KBM-7 (cell line): ENCODE measurements at places on chromosomes 3 and 15.

DNA sequence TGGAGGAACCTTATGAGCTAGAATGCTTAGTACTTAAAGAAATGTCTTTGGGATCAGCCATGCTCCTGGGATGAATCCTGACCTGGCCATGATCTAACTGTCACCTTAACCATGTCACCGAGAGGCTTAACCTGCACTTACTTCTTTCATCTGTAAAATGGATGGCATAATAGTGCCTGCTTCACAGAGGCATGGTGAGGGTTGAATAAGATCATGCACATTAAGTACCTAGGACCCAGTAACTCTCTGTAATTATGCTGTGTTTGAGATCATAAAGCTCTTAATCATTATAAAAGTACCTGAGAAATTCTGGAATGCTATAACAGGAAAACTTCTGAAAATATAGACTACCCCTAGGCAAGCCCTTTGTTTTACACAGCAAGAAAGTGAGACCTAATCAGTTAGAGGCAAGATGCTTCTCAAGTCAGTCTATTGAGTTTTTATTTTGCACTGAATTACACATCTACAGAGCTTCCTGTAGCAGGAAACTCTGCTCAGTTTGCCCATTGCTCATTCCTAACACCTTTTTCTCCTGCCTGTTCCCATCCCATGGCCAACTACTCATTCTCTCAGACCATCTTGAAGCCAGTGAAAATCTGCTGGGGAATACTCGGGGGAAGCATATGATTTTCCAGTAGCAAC is 1015.5 kb upstream of the CFAP20DC start:
- DNase-seq: no peak

DNA sequence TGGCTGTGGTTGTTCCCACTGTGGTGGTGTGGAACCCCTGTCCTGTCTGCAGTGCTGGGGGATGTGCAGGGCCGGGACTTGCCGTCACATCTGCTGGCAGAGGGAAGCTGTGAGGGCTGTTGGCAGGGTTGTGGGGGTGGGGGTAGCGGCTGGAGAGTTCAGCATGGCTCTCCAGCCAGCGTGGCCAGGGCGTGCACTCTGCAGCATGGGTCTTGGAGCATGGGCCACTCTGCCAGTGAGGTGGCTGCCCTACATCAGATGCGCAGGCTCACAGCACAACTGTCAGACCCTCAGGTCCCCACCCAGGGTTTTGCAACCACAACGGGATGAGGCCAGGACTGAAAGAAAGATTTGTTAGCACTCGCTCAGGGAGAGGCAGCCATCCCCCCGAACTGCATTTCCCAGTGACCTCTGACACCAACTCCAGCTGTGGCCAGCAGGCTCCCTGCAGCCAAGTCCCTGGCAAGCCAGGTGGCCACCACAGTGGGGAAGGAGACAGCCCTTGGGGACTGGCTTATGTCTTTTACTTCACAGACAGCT is 237.7 kb upstream of the LYSMD4 start:
- DNase-seq: no peak

- DNase-seq: no peak
Observed at GRCh38 chr3:134892761-134893160, 97.7 kb downstream of the EPHB1 start.

GRCh38 chr3:47007001-47007400 is 27.5 kb downstream of the NBEAL2 start:
- DNase-seq: no peak

DNA sequence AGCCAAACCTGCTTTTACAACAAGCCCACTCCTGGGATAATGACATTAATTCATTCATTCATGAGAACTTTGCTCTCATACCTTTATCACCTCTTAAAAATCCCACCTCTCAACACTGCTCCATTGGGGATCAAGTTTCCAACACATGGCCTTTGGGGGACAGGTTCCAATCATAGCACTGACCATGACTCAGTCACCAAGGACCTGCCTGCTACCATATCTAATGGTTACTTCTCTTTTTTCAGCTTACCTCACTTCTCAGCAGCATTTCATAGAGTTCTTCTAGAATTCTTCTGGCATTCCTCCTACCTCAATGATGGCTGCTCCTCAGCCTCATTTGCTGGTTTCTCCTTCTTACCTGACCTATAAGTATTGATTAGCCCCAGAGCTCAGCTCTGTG is 36.9 kb upstream of the RYK start:
- DNase-seq: no peak

GRCh38 chr3:153749070-153749610 is 372.1 kb upstream of the ARHGEF26 start:
- DNase-seq: no peak

DNA sequence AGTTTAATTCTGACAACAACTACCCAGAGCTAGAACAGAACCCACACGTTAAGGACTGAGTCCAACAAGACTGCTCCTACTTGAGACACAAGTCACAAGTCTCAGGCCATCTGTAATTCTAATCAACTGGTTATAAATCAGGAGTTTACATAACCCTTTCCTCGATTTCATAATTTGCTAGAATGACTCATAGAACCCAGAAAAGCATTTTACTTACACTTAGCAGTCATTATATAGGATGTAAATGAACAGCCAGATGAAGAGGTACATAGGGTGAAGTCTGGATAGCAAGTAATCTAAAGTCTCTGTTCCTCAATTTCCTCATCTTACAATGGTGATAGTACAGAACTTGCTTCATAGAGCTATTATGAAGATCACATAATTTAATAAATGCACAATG is 1018.2 kb downstream of the DIPK2A start:
- no peak for DNase-seq

DNA sequence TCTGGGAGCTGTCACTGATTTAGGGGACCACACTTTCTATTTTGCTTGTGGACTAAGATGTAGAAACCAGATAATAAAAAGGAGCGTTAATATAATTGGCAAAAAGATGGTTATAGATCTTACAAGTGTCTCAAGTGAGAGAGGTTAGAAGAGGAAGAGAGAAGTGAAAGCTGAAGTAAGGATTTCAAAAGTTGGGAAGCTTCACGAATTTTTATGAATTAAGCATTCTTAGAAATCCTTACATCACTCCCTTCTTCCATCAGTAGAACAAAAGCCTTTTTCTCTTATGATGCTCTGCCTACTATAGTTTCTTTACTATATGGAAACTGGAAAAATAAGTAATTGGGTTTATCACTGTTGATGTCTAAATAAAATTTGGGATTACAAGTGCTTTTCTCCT is 146.5 kb downstream of the FNDC3B start:
- no peak for DNase-seq

DNA sequence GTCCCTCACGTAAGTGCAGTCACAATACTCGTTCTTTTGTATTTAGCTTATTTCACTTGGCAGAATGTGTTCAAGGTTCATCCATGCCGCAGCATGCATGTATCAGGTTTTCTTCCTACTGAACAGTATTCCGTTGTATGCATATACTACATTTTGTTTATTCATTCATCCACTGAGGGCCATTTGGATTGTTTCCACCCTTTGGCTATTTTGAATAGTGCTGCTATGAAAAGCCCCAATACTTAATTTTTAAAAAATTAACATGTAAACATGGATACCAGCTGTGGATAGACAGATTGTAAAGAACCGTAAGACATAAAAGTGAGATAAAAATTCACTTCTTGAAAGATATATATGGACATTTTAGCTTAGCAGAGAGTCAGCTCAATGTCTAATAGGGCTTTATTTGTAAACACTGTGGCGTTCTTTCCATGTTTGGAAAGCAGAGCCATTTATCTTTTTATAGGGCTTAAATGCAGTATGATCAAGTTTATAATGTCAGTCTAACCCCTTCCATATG is 115.9 kb downstream of the VPS8 start:
- no peak for DNase-seq

DNA sequence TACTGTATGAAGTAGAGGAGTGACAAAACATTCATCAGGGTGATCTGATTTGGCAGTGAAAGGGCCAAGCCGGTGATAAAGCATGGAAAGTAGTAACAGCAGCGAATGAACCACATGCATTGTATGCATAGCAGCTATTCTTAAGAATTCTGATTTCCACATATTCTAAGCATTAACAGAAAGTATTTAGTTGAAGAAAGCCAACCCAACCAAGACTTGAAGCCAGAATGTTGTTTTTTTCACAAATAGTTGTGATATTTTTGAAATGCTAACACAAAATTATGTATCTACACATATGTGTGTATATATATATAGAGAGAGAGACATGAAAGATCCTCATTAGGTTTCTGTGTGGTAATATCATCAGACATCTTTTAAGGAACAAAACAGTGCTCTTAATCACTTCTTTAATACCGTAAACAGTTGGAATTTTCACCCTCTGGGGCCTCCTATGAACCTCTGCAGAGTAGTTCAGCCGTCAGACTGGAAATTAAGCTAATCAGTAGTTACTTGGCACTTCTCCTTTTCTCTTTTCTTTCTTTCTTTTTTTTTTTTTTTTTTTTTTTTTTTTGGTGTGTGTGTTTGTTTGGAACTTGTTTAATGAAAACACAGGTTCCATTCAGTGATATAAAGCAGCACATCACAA is 139.6 kb downstream of the CMSS1 start:
- no peak for DNase-seq

DNA sequence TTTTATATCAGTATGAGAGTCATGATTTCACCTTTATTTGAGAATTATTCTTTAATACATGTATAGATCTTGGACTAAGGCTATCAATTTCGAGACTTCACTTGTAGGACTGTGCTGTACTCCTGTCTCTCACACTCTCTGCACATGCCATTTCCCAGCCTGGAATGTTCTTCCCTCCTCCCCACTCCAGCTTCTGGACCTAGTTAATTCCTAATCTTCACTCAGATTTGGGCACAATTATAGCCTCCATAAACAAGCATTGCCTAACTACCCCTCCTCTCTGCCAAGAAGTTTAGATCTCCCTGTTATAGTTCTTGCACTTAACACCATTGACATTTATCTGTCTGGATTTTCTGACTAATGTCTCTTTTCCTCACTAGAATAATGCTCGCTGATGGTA is 88.3 kb downstream of the FHIT start:
- no peak for DNase-seq

DNA sequence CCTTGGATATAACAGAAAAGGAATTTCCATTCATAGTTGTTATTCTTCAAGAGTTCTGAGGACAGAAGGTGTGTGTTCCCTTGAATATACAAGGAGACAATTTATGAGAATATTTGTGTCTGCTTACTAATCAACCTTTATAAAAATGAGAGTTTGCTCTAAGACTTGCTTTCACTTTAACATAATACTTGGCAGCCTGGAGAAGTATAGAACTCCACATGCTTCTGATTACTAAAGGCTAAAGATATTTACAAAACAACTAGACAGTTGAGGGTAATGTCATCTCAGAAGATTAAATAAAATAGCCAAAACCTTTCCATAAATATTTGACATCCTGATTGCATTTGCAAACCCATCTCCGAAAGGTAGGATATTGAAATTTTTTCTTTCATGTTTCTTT is 727.1 kb upstream of the NAALADL2 start:
- DNase-seq: no peak

GRCh38 chr3:35528728-35529127 is 110.6 kb upstream of the ARPP21 start:
- DNase-seq: no peak

- DNase-seq: peak; percentile 27
Observed at GRCh38 chr3:171614318-171614921, 154.2 kb upstream of the TNIK start.

- DNase-seq: no peak
Observed at GRCh38 chr3:99356696-99357095, 281.7 kb upstream of the COL8A1 start.

GRCh38 chr3:87351937-87352336 is 75.6 kb upstream of the POU1F1 start:
- DNase-seq: no peak

- no peak for DNase-seq
Observed at GRCh38 chr3:122992676-122993075, 34.9 kb downstream of the SEMA5B start.

GRCh38 chr3:41158947-41159346 is 40.4 kb upstream of the CTNNB1 start:
- no peak for DNase-seq

DNA sequence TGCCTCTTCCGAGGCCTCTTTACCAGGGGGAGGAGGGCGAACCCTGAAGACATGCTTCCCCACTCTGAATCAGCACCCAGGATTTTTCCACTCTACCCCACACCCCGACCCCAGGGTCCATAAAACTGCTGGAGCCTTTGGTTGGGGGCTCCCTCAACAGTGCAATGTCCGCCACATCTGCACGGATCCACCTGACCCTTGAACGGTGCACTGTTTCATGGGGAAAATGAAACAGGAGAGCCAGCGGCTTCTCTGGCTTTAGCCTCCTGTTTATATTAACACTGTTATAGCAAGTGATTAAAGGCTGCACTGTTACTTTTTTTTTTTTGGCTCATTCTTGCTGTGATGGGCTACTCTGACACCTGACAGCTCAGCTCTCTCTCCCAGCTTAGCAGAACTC is 124.1 kb upstream of the DLG1 start:
- DNase-seq: no peak

DNA sequence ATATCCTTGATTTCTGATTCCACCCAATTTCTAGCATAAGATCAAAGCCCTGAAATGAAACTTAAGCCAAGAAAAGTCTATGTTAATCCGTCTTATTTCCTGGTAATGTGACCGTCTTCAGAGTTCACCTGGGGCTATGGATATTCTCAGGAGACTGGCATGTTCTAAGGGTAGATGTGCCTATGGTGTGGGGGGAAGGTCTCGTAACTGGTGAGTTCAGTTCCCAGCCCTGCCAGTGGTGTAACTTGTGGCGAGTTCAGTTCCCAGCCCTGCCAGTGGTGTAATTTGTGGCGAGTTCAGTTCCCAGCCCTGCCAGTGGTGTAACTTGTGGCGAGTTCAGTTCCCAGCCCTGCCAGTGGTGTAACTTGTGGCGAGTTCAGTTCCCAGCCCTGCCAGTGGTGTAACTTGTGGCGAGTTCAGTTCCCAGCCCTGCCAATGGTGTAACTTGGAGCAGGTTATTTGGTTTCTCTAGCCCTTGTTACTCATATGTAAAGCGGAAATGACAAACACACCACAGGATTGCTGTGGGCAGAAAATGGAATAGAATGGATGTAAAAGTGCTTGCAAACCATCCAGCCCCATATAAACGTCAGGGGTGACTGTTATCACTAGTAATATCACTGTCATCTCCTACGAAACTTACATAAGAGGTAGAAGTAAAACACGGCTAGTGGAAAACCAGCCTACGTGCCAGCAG is 30.4 kb downstream of the SLC51A start:
- DNase-seq: no peak

DNA sequence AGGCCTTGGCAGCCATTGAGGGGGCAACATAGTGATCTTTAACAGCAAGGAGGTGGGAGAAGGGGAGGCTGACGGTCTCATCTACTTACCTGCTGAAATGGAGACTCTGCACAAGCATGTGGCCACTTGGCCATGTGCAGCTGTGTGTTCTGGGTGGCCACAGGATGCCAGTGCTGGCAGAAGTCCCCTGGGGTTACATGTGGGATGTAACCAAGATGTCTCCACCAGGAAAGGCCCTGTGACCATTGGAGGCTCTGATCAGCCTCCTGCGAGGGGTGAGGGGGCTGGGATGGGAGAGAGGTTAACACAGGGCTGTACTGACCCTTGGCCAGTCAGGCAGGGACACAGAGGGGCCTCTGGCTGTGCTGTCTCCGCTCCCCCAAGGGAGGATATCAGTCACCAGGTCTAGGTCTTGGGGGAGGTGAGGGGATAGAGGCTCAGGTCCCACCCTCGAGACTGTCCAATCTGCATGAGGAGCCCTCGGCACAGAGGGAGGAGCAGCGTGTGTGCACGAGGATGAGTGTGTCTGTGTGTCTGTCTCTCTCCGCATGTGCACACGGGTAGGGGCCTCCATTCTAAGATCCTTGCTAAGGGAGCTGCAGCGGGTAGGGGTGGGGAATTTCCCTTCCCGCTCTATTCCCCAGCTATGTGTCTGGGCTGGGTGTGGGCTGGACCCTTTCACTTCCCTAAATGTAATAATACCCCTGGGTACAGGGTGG is 19.5 kb downstream of the PRKCD start:
- peak; percentile 50 for DNase-seq
